Thoracic aorta (tissue), 2 donors: ENCODE measurements at places on chromosomes 3 and 15.

DNA sequence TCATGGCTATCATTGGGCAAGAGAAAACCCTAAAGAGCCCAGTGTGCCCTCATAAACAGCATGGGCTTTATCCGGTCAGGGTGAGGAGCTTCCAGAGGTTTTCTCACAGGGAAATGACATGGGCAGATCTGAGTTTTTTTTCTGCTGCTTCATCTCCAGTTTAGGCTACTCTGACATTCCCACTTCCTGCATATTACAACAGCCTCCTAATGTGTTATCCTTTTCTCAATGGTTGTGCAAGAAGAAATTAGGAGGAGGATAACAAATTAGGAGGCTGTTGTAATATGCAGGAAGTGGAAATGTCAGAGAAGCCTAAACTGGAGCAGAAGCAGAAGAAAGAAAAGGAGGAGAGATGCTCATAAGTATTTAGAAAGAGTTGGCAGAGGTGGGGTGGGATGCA lies 175.6 kb downstream of the MTHFS start:
- DNase-seq, result no peak

GRCh38 chr3:16383864-16384263 lies 118.9 kb downstream of the OXNAD1 start:
- no peak for DNase-seq

GRCh38 chr3:29088579-29088978 lies 192.3 kb upstream of the RBMS3 start:
- DNase-seq, result no peak

DNA sequence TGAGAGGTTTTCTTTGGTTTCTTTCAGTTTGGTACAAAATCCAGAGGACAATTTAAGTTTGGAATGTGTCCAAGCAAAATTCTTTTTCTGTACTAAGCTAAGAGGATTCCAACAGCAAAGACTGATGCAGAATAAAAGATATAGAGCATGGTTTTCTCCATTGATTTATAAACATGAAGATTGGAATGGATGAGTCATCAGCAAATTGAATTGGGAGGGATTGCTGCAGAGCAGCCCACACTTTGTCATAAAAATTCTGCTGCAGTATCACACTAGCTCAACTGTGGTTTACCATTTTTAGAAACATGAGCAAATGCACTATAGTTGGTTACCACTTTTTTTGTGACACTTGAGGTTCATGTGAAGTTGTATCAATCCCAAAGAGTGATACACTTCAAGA lies 16.1 kb upstream of the LARP6 start:
- no peak for DNase-seq

GRCh38 chr15:59562448-59563186 lies 49.0 kb upstream of the GCNT3 start:
- DNase-seq, result no peak

DNA sequence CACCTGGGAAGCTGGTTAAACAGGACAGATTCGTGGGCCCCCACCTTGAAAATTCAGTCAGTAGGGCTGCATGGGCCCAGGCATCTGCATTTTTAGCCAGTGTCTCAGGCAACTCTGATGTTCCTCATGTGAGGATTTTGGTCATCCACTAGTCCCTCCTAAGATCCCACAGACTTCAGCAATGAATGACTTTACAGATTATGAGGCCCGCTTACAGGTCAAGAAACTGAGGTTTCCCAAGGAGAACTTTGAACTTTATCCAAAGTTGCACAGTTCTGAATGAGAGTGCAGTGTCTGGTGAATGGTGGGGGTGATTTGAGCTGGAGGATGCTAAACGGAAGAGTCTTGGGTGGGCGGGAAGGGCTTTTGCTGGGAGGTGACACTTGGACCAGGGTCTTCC lies 27.2 kb downstream of the SLC6A6 start:
- DNase-seq, result no peak

- DNase-seq, result no peak
Observed at GRCh38 chr3:184172681-184173373, 1.8 kb upstream of the AP2M1 start.

DNA sequence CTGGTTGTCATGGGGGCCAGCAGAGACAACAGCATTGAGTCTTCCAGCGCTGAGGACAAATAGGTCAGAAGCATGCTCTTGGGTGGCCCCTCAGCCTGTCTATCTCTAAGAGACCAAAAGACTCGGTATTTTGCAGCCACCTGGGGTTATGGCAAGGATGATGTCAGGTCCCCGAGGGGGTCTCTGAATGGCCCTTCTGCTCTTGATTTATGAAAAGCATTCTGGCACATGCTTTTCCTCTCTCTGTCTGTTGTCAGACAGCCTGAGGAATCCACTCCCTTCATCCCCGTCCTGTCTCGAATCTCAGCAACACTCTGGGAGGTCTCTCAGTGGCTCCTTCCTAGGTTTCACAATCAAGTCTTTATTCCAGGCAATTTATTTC lies 156.6 kb upstream of the RGMA start:
- DNase-seq, result no peak

DNA sequence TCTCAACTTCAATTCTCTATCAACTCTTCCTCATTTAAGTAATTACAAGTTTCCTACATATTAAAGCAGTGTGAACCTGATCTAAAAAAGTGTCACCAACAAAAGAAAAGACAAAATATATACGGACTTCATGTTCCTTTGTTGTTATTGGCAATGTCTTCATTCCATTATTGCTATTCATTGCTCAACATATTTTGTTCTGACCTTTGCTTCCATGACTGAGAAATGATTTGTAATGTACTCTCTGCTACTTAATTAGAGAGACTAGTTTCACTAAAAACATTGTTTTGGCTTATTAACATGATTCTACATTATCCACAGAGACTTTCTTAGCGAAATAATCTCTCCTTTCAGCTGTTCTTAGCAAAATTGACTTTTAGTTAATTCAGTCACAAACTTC lies 657.2 kb upstream of the ROBO1 start:
- DNase-seq, result no peak

- no peak for DNase-seq
Observed at GRCh38 chr3:172803489-172803888, 53.0 kb downstream of the ECT2 start.

GRCh38 chr3:98972155-98972554 lies 70.7 kb upstream of the DCBLD2 start:
- no peak for DNase-seq

- no peak for DNase-seq
Observed at GRCh38 chr3:100825574-100825973, 116.3 kb downstream of the TFG start.

DNA sequence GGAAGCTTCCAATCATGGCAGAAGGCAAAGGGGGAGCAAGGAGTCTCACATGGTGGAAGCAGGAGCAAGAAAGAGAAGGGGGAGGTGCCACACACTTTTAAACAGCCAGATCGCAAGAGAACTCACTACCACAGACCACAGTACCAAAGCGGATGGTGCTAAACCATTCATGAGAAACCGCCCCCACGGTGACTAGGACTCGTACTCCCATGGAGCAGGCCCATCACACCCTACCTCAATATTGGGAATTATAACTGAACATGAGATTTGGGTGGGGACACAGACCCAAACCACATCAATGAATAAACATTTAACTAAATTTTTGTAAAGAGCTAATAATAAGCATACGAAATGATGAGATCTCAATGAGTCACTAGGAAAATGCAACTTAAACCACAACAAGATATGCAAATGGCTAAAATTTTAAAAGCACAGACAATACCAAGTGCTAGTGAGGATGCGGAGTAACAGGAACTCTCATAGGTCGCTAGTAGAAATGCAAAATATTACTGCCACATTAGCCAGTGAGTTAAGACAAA lies 10.0 kb downstream of the MRPS25 start:
- DNase-seq, result no peak

DNA sequence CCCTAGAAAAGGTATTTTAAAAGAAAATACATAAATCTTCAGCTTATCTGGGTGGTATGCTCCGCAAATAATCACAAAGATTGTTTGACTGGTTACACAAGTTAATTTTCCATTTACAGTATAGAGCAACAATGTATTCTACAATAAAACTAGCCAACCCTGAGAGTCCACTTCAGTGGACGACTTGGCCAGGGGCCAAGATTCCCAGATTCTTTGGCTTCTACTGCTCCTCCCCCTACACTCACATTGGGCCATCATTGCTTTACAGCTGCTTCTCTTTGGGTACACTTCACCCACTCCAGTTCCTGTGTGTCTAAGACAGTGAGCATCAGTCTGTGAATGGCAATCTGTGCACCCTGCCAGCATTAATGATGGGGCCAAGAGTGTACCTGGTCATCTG lies 17.2 kb upstream of the PRICKLE2 start:
- DNase-seq, result no peak

DNA sequence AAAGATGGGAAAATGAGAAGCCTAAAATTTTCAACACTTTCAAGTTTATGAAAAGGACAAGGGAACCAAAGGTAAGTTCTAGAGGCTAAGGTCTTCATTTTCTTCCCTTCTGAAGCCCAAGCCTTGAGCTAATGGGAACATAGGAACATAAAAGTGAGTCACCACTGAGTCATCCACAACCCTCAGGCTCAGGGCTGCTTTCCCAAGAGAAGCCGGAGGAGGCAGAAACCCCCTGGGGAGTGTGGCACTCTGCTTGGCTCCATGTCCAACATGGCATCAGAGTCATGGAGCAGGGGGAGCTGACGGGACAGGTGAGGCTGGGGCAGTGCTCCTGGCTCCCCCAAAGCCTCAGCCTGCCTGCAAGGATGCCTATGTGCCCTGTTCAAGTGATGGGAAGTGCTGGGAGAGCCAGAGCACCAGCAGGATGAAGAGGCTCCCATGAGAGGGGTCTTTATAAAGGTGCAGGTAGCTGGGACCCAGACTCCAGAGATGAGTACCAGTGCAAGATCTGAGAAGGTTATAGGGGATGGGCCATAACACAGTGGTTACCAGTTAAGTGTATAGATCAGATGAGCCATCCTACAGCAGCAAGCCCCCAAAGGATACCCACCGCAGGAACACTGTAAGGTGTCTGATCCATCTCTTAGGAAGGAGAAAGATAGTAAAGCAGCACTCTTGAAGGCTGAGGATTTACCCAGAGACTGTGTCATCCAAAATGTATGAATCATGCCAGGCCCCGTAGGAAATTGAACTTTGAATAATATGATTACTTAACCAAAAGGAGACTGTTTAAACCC lies 31.8 kb upstream of the RYR3 start:
- DNase-seq, result no peak

- DNase-seq, result no peak
Observed at GRCh38 chr3:42786212-42786611, 13.2 kb upstream of the CCDC13 start.

DNA sequence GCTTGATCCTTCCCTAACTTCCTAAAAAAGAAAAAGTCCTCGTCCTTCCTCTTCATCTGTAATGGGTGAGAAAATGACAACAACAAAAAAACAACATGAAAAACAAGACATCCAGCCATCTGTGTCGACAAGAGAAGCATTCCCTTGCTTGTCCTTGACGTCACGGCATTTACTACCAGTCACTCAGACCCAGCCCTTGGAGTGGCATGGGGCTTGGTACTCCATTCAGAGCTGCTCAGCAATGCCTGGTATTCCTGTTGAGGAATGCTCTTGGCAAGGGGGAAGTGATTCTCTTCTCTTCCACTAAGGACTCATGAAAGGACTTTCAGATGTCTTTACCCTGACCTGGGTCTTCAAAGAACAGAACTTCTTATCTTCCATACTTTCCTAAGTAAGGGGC lies 339.7 kb upstream of the RASGRP1 start:
- DNase-seq, result no peak

GRCh38 chr3:66115858-66116654 lies 77.3 kb upstream of the MAGI1 start:
- peak; percentile 29 for DNase-seq

DNA sequence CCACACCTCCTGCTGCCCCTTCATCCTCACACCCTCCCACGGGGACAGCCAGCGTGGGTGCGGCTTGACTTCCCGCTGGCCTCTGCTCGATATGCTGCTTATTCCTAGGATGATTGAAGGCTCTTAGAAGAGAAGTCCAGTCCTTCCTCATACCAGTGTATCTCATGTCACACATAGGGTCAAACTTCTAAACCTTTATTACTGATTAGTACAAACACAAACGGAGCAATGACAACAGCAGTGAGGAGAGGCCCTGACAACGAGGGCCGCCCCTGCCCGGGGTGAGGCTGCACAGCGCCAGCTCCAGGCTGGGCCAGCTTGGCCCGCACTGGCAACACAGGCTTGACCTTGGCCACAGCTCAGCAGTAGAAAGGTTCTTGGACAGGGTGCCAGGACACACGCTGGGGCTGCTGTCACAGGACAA lies 3.7 kb downstream of the CIB1 start:
- DNase-seq, result no peak

DNA sequence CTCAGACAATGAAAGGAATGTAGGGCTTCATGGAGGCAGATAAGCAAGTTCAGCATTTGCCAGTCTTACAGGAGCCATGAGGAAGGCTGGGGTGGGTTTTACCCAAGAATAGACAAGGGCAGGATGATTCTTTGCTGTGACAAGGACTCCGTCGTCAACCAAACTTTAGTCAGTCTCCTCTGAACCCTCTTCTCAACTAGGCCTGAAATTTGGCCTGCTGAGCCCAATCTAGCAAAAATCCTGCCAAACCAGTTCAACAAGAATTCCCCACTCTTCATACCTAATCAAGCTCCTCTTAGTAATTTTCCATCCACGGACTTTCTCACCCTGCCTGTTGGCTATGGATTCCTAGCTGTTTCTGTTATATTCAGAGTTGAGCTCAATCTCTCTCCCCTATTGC lies 280.5 kb downstream of the TBL1XR1 start:
- no peak for DNase-seq
